ENCODE measurements at places on chromosomes 12 and 14. TPM values are rescaled to one million over a fixed set of nuclear protein-coding genes. Genes with fewer than 3 reads are reported as not detected.
A peak's percentile ranks its signal among the peaks of the same experiment; 100 is the strongest.

DNA sequence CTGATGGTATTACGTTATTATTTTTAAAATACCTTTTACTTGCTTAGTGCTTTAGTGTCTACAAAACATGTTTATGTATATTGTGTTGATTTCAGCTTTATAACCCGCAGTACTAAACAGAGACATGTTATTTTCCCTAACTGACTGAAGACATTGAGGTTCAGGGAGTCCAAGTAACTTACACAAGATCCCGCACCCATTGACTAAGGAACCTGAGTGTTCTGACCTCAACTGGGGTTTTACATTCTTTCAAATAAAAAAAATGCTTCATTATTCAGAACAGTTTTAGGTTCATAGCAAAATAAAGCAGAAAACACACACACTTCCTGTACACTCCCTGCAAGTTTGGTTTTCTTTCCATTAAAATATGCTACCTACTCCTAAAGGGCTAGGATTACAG lies 60.4 kb upstream of the METAP2 start:
- no peak for DNase-seq

- no peak for DNase-seq
These were observed 148.0 kb downstream of the FUT8 start for GRCh38 chr14:65560340-65561027.

GRCh38 chr12:130117233-130117632 lies 45.0 kb upstream of the FZD10 start:
- DNase-seq, result no peak

DNA sequence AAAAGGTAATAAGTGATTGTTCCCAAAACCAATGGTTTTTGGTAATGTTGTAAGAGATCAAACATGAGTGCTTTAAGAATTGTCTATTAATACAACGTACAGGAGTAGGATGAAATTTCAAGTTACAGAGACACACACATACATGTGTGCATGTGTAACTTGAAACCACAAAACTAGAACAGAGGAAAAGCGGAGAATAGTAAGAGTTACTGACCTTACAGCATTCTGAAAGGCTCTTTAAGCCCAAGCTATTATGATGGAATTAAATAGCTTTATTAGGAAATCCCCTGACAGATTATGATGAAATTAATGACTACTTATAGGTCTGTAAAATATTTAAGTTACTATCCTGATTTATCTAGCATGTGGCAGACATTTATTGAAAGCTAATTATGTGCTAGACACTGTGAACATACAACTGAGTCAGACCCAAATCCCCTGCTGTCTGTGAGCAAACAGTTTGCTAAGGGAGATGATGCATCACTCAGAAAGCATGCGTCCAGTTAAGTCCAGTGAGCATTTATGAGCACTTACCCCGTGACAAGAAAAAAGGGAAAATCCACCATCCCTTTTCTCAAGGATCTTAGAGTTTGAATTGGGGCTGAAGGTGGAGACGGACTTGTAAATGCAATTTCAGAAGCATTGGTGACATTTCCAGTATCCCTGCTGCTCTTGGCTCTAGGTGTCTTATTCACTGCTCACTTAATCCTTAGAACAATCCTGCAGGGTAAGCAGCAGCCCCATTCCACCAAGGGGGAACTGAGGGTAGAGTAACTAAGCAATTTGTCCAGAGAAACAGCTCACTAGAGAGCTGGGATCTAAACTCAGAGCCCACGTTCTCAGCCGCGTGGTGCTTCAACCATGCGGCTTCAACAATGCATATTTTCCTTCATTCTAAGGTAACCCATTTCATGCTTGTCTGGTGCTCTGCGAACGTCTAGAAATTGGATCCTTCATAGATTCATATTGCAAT lies 117.4 kb downstream of the EML1 start:
- DNase-seq, result no peak

GRCh38 chr12:94777936-94778335 lies 127.6 kb upstream of the TMCC3 start:
- no peak for DNase-seq

Gene LGALS3
- total RNA-seq, result 159 TPM

Gene SPATS2
- total RNA-seq, result 10.5 TPM

GRCh38 chr14:44896275-44897040 lies 65.3 kb downstream of the KLHL28 start:
- DNase-seq, result no peak

Gene TEX52
- total RNA-seq, result not detected

Gene PPM1H
- 3.3 TPM for total RNA-seq

DNA sequence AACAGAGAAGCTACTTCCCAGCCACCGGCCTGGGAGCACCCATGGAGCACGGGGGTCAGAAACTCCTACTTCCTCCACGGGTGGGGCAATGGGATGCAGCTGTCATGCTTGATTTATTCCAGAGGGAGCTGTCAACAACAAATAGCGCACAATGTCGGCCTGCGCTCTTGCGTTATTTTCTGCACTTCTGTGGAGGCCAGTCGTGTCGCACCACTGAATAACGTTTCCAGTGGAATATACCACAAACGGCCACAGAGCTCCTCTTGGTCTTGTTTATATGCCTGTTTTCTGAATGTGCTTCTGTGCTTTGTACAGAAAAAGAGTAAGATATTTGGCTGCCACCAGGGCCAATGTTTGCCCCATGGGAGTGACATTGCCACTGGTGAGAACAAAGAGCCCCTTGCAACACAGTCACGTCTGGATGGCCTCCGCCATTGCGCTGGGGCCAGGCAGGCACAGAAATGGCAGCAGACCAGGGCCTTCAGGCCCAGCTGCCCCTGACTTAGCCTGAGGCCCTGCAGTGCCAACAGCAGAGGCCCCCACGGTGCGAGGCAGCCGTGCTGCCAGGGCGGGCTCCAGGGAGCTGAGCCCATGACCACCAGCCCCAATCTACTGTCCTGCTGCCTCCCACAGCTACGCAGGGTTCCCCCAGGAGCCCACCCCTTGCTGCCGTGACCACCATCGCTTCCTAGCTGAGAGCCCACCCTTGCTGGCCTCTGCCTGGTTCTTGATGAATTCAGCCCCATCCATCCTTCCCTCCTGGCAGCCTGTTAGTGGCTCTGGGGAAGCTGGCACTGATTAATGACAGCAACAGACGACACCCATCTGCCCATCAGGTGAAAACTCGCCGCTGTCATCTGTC lies 28.9 kb upstream of the TMEM179 start:
- DNase-seq, result no peak

DNA sequence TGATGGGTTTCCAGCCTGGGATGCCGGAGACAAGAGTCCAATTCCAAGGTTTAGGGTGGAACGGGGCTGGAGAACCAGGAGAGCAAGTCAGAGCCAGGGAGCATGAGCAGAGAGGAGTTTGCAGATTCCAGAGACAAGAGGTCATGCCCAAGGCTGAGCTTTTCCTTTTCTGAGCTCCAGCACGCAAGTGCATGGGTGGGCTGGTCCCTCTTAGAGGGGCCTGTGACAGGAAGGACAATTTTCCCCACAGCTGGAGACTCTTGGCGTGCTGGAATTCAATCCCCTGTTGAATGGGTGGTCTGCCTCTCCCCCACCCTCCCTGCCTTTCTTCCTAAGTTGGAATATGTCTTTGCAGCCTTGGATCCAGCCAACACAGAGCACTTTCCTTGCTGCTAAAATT lies 431.9 kb downstream of the BCL11B start:
- DNase-seq, result no peak

Gene BEGAIN
- total RNA-seq, result 1.7 TPM

DNA sequence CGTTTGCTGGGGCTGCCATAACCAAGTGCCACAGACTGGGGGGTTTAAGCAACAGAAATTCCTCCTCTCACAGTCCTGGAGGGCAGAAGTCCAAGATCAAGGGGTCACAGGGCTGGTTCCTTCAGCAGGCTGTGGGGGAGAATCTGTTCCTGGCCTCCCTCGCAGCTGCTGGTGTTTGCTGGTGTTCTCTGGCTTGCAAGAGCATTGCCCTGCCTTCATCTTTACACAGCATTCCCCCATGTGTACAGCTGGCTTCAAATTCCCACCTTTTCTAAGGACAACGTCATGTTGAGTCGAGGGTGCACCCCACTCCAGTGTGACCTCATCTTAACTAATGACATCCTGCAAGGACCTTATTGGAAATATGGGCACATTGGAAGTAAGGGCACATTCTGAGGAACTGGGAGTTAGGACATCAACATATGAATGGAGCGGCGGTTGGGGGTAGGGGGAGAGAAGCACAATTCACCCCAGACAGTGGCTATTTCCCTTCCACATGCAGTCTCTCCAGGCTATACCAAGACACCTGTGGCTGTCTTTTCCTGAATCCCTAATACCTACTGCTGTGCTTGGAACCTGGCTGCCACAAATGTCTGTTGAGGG lies 123.6 kb downstream of the FOXN3 start:
- no peak for DNase-seq

- no peak for DNase-seq
These were observed 31.9 kb upstream of the MON2 start for GRCh38 chr12:62434494-62435302.

Gene MIP
- not detected for total RNA-seq

Gene SCN8A
- 0.21 TPM for total RNA-seq

- DNase-seq, result no peak
These were observed 946.2 kb downstream of the BCL11B start for GRCh38 chr14:98325761-98326160.

Gene TGM1
- total RNA-seq, result 5.5 TPM

DNA sequence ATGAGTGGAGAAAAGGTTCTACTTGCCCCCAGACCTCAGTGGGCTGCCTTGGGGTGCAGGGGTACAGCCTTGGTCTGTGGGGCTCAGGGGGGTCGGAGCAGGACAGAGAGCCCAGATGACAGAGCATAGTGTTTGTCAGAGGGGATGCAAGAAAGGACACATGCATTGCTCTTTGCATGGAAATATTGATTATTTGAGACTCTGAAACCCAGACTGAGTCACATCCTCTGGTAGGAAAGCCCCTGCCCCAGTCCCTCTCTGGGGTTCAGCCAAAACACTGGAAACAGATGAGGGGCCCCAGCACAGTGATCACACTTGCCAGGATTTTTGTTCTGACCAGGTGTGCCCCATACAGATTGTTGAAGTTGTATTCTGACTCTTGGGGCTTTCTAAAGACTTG lies 1094.4 kb downstream of the BCL11B start:
- no peak for DNase-seq

Gene LMNTD1
- 0.58 TPM for total RNA-seq

- no peak for DNase-seq
These were observed 74.6 kb upstream of the CDKN3 start for GRCh38 chr14:54322246-54322645.

Gene ZNF839
- total RNA-seq, result 6.4 TPM

Gene CAPZA3
- not detected for total RNA-seq

DNA sequence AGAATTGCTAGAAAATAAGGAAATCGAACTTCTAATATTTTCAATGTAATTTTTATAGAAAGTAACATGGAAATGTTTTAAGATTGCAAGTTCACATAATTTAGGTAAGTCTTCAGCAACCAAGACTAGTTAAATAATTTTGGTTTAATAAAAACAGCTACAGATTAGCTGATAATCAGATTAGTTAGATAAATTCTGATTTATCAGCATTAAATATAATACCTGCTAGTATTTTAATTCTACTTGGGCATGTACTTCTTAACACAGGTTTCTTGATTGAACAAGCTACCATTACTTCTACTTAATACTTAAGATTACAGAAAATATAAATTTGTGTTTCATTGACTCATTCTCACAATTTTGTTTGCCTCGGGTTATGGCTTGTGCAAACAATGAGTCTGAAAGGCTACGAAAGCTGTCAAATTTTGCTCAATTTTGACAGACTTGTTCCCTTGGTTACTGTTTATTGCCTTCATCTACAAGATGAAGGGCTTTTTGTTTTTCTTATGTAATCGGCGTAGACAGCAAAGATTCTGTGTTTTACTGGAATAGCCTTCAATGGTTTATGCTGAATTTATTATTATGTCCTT lies 116.1 kb upstream of the NUDT4 start:
- DNase-seq, result no peak

GRCh38 chr12:18323159-18323558 lies 61.8 kb downstream of the PIK3C2G start:
- DNase-seq, result no peak

- DNase-seq, result no peak
These were observed 27.0 kb downstream of the RHOF start for GRCh38 chr12:121766290-121767039.

- DNase-seq, result no peak
These were observed 30.5 kb upstream of the METAP2 start for GRCh38 chr12:95443459-95443858.

DNA sequence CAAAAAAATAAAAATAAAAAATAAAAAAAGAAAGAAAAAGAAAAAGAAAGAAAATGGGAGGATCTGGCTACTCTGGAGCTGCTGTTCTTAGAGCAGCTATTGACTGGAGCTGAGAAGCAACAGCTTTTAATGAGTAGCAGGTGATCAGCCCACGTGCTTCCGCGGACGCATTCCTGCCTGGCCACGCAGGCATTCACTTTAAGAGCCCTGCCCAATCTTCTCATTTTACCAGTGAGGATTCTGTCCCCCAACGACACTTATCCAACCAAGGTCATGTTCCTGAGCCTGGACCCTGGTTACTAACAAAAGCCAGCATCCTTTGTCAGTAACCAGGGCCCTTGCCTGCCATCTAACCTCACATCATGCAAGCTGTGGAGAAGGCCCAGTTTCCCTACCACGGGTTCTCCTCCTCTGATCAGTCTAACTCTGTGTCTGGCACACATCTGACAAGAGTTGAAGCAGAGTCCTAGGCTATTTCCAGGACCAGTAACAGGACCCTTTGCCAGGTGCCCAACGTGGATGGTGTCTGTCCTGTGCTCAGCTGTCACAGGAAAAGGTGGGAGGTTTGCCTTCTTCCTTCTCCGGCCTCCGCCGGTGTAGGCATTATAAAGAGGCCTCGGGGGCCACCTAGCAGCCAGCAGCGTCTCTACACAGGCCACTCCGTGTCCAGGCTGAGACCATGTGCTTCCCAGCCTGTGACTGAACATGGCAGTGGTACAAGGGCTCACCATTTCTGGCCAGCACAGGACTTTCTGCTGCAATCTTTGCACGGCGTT lies 60.9 kb upstream of the GPATCH2L start:
- peak; percentile 46 for DNase-seq

Gene SDR9C7
- total RNA-seq, result not detected

- no peak for DNase-seq
These were observed 348.0 kb upstream of the SOX5 start for GRCh38 chr12:24297516-24297915.

- DNase-seq, result no peak
These were observed 56.9 kb downstream of the TSPAN9 start for GRCh38 chr12:3134126-3134525.

DNA sequence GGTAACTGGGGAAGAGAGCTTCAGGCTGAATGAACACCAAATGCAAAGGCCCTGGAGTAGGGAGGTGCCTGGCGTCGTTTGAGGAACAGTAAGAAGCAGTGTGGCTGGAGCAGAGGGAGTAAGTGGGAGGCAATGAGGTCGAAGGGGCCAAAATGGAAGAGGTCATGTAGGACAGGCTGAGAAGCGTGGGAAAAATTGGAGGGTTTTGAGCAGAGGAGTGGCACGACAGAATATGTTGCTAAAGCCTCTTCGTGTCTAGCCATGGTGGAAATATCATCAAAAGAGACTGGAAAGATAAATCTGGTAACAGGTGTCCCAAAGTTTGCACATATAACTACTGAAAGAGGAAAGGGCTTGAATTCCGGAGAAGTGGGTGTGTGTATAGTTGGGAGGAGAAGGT lies 1.9 kb downstream of the TRIM9 start:
- no peak for DNase-seq
